EH (cell line): ENCODE measurements at places on chromosomes 5 and 9.

GRCh38 chr5:172896465-172896864 lies 62.4 kb downstream of the ERGIC1 start:
- no peak for DNase-seq

GRCh38 chr5:91211997-91212713 lies 171.0 kb downstream of the ARRDC3 start:
- no peak for DNase-seq

- no peak for DNase-seq
Observed at GRCh38 chr5:120955795-120956194, 491.7 kb downstream of the PRR16 start.

GRCh38 chr5:139764886-139765408 lies 30.7 kb upstream of the PSD2 start:
- DNase-seq = no peak

GRCh38 chr9:121156263-121156731 lies 45.4 kb downstream of the RAB14 start:
- DNase-seq = peak; percentile 89
